Left renal pelvis (tissue), 4 donors: ENCODE measurements at places on chromosomes 3 and 15. TPM values are rescaled to one million over a fixed set of nuclear protein-coding genes. Genes with fewer than 3 reads are reported as not detected.

- no peak for DNase-seq
Observed at GRCh38 chr3:123605789-123606234, 21.0 kb upstream of the HACD2 start.

DNA sequence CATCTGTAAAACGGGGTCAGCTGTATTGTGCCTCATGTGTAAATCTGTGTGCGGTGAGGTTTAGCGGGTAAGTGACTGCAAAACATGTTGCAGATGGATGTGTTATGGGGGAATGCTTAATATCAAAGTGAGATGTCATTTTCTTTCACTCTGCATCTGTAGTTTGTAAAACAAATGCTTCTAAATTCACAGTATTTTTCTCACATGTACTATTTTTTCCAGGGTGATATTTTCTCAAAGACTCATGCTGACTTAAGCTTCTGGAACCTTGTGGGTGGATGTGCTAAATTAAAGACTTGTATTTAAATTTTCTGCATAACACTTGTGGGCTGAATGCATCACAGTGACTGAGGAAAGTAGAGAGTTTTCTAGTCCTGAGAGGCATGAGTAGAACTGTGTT lies 115.2 kb upstream of the TP63 start:
- DNase-seq, result no peak

DNA sequence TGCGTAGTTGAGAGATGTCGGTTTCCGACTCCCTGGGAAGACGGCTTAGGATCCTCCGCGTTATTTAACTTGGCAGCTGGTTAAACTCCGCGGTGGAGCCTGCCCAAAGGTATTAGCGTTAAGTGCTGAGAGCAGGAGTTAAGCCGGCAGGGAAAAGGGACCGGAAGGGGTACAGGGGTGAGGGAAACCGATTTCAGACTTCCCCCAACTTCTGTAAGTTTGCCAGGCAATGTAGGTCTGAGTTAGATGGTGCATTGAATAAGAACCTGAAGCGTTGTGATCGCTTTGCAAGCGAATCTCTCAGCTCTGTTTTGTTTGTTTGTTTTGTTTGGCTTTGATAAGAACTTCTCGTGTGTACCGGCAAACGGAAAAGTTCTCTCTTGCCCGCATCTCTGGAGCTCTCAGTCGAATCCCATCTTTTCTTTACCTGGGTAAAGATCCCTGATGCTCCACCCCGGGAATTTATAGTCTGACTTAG lies 6.0 kb upstream of the FEZF2 start:
- no peak for DNase-seq

DNA sequence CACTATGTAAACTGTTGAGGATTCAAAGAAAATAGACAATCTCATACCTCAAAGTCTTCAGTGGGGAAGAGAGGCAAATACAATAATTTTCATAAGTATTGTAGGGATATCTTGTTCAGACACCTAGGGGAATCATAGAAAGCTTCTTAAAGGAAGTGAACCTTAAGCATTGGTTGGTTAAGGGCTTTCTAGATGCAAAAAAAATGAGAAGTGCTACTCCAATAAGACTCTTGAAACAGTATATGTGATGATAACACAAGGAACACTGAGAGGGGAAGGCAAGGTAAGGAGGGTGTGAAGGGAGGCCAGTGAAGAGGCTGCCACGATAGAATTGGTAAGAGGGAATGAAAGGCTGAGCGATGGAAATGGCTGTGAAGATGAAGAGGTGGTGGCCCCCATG lies 104.1 kb downstream of the TPRG1 start:
- no peak for DNase-seq

GRCh38 chr3:6785726-6786125 lies 75.2 kb upstream of the GRM7 start:
- no peak for DNase-seq

- no peak for DNase-seq
Observed at GRCh38 chr15:65937054-65937453, 67.8 kb downstream of the RAB11A start.

DNA sequence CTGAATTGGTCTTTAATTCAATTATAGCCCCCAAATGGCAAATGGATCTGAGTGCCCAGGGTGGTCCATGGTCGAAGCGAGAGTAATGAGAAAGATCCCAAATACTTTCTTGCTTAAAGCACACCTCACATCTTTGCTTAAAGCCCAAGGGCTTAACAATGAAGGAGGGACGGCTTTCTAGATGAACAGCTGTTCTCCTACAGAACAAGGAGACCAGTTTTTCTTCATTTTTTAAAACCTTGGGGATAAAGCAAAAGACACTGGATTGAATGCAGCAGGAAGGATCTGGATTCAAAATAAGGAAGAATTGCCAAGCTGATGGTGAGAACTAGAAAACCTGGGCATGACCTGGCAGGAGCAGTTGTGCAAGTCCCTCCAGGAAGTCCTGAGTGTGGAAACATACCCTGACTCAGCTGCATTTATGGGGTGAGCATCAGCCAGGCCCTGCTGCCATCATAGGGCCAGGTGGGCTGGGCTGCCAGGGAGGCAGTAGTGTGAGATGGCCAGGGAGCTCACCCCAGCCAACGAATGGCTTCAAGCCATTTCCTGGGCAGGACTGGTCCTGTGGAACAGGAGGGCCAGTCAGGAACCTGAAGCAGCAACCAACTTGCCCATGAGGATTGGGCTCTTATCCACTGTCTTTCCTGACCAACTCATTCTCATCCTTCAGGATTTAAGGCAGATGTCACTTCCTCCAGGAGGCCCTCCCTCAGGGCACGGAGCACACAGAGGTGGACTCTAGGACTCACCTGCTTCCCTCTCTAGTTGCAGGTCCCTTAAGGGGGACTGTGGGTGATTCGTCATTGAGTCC lies 18.4 kb upstream of the RHCG start:
- DNase-seq, result no peak

DNA sequence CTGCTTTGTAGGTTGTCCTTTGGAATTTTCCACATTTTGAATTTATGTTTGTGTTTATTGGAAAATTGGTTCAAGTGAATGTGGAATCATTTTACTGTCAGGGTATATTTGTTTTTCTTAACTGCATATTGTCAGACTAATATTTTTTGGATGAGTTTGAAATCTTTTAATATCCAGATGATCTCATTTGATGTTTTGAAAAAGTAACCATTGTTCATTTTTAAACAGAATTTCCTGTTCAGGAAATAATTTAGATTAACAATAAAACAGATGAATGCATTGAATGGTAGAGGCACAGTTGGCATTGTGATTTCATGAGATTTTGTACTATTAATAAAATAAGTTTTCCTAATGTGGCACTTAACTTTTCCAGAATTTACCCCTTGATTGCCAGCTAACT lies 15.5 kb downstream of the TRAK1 start:
- DNase-seq, result no peak

DNA sequence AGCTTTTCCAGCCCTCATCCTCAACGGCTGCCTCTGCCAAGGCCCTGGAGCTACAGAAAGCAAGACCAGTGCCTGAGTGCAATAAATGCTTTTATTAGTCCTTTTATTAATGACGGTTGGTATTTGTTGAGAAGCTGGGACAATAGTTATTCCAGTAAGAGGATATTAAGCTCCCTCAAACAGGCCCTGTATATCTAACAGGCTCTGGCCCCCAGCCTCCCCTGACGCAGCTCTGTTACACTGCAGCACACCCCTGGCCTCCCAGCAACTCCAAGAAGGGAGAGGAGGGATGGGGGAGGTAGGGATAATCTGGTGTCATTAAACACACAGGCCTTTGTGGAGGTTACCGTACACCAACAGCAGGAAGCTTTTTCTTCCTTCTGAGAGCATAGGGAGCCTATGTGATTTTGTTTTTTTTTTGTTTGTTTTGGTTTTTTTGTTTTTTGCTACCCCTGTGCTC lies 30.8 kb upstream of the MAGEF1 start:
- no peak for DNase-seq

- DNase-seq, result no peak
Observed at GRCh38 chr3:195101927-195102608, 168.9 kb downstream of the XXYLT1 start.

GRCh38 chr15:74300057-74300795 lies 64.1 kb downstream of the CCDC33 start:
- DNase-seq, result no peak

DNA sequence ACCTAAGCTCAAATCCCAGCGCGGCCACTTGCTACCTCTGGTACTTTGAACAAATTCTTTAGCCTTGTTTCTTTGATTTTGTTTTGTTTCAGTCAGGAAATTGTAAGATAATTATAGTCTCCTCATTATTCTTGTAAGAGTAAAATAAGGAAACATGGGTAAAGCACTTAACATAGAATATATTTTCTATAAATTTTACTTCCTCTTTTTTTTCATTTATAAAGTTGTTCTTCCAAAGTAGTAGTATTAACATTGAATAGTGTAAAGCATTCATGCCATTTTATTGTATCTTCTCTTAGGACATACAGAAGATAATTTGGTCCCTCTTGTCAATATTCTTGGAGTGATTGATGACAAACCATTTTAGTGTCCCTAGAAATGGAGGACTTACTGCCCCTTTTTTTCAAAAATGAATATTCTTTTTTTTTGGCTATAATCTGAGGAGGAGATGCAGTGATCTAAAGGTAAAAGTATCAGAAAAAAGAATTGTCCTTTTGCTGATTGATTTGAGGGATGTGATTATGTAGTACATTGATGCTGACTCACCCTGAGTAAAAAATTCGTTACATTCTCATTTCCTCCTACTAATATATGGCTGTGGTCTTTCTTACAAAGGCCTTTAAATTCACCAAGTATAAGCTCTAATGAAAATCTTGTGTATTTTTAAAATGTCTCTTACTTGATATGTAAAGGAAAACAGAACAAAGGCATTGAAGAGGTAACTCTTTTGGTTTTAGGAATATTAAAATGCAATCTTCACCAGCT lies 51.0 kb downstream of the ALCAM start:
- DNase-seq, result no peak

DNA sequence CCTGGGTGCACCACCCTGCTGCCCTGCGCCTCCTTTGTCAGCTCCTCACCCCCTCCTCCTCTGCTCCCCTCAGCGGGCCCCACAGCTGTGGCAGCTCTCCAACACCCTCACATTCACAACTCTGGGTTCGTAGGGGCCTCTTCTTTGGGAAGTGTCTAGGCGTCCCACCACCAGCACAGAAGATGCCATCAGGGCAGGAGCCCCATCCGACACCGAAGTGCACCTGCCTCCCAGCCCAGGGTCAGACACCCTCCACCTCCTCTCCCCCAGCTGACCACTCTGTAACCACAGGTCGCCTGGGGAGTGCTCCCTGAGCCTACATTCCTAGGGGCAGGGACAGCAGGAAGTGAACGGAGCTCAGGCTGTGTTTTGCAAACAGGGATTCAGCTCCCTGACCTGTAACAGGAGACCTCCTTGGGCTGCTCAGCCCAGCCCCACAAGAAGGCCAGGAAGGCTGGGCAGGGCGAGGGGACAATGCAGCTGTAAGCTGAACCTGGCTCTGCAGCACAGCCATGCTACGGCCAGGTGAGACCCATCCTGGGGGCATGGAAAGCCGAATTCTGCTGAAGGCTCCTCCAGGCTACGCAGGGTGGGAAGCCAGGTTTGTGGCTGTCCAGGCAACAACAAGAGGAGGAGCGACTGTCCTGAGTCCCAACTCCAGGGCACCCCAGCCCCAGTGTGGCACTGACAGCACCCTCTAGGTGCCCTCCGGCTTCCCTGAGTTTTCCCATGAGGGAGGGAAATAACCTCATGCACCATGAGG lies 269.0 kb downstream of the GOLGA6L6 start:
- no peak for DNase-seq

GRCh38 chr15:81419332-81419943 lies 45.4 kb upstream of the TMC3 start:
- DNase-seq, result peak; percentile 45

- no peak for DNase-seq
Observed at GRCh38 chr3:49257187-49257586, 19.8 kb downstream of the C3orf62 start.

- no peak for DNase-seq
Observed at GRCh38 chr15:25778161-25778560, 85.0 kb downstream of the ATP10A start.

ALPK3 gene
- polyA plus RNA-seq, result 16.4 TPM

DOCK3 gene
- 1.8 TPM for polyA plus RNA-seq

GOLGA6L4 gene
- polyA plus RNA-seq, result 15.3 TPM

CYP1A2 gene
- 0.06 TPM for polyA plus RNA-seq

IGDCC3 gene
- polyA plus RNA-seq, result 7.7 TPM

C3orf38 gene
- 26.4 TPM for polyA plus RNA-seq

PPP1R14D gene
- polyA plus RNA-seq, result not detected
